ENCODE measurements at places on chromosomes 11 and 22.

DNA sequence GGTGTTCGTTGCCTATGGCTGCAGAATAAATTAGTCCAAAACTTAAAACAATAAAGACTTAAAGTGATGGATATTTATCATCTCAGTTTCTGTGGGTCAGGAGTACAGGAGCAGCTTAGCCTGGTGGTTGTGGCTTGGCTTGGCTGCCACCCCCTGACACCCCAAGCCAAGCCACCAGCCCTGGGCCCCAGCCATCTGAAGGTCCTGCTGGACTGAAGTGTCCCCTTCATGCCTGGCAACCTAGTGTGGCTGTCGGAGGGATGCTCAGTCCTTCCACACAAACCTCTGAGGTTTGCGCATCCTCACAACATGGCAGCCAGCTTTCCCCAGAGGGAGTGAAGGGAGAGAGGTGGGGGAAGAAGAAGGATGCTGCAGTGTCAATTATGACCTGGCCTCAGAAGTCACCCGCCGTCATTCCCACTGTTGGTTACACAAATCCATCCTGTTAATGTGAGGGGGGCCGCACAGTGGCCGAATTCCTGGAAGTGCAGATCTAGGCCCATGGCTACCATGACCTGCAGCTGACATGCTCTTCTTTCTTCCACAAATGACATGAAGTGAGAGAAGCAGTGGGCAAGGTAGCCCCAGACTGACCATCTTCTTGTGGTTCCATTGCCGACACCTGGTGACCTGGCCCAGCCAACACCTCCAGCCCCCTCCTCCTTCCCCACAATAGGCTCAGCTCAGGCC, 31.1 kb downstream of the IGF2 start:
- DNase-seq, result no peak

DNA sequence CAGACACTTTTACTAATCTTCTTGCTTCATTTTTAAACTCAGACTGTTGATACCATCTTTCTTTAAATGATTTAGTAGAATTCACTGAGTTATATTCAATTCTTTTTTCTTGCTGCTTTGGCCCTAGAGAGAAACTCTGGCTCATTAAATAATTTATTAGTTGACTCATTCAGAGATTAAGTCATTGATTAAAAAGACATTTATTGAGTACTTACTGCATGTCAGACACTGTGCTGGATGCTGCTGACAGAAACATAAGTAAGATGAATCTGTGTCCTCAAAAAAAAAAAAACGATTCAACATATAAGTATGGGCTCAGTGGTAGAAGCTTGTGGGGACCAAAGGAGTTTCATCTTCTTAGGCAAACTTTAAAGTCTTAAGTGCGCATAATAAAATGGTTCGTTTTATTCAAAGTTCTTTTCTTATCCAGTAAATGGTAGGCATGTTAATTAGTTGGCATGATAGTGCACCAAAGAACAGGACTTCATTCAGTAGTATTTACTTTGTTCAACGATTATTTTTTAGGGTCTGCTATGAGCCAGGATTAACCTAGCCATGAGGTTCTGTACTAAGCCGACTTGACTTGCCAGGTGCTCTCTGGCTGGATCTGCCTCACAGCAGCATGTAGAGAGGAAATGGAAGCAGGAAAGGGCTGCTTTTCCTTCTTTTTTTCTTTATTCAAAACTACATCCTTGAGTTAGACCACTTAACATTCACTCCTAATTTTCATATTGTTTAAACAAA, 281.0 kb upstream of the CTSC start:
- no peak for DNase-seq

- no peak for DNase-seq
Observed at GRCh38 chr11:31301549-31302510, 67.7 kb downstream of the DCDC1 start.

DNA sequence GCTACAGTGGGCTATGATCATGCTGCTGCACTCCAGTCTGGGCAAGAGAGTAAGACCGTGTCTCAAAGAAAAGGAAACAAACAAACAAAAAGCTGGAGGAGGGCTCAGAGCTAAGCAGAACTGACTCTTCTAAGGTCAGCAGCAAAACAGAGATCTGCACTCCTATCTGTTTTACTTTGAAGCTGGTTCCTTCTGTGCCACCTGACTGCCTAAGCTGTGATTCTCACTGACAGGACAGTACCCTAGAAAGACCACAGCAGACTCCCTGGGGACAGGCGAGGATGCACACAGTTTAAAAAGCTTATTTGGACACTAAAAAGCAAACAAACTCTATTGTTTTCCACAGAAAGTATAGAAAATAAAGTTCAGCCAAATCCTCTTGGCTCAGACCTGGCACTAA, 30.5 kb downstream of the NEFH start:
- no peak for DNase-seq

GRCh38 chr22:30813936-30814335, 119.3 kb downstream of the OSBP2 start:
- DNase-seq, result no peak

DNA sequence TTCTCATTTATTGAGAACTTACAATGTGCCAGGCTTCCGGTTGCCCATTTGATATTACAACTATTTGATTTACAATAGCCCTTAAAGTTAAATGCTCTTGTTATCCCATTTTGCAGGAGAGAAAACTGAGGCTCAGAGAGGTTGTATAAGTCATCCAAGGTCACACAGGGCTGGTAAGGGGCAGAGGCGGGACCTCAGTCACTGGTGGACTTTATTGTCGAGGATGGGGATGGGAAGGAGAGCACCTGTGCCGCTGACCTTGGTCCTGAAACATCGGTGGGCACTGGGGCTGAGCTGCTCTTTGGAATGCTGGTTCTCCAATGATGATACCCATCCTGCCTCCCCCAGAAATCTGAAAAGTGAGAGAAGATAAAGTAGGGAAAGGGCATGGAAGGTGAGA, 265.4 kb downstream of the MIAT start:
- no peak for DNase-seq

- DNase-seq, result no peak
Observed at GRCh38 chr11:111387363-111387762, 8.3 kb upstream of the POU2AF1 start.

GRCh38 chr11:76962583-76963416, 71.4 kb upstream of the B3GNT6 start:
- DNase-seq, result no peak

All from hematopoietic multipotent progenitor cell treated with erythropoietin and hydrocortisone succinate and interleukin-3 and kit ligand, for 15 days (in vitro differentiated cells).